Stimulated activated CD8-positive, alpha-beta memory T cell treated with anti-CD3 and anti-CD28 coated beads, Interleukin-15, amount 100 ng/mL, for 4 hours (primary cell): ENCODE measurements at places on chromosomes 16 and 17.
A peak's percentile ranks its signal among the peaks of the same experiment; 100 is the strongest.

DNA sequence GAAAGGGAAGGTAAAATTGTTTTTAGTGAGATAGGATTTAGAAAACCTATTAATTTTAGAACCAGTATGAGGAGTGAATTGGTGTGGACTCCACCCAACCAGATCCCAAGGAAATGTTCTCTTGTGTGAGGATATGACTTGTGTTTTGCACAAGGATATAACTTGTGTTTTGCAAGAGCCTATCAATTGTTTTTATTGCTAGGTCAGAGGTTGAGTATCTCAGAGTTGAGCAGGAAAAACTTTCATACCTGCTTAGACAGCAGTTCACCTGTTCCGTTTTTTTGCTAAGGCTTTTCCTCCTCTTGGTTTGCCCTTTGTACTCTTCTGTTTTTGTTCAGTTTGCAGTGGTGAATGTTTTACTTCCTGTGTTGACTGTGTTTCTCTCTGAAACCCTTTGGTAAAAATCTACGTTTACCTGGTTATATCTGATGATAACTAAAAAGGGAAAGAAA is 5.1 kb downstream of the NBR1 start:
- no peak for DNase-seq

DNA sequence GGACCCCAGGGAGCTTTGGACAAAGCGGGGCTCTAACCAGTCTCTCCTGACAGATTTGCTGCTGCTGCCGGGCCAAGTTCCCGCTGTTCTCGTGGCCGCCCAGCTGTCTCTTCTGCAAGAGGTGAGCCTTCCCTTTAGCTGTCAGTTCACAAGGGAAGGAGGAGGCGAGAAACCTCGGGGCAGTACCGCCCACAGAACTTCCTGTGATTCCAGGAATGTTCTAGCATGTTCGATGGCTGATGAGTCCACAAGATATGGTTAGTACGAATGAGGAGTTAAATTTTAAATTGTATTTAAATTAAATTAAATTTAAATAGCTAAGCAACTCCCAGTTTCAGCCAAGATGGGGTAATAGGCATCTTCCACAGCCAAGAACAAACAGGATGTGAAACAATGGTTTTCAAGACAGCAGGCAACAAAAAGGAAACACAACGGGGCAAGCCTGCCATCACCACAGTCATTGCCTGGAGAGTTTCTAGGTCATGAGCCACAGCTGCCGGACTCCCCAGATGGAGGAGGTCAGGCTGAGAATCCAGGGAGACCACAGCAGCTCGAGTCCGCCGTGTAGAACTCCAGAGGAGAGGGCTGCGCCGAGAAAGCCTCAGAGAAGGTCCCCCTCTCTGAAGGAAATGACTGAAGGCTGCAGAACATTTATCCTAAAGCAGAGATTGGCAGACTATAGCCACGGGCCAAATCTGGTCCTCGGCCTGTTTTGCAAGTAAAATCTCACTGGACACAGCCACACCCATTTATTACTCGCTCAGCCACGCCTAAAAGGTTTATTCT is 9.5 kb upstream of the TCF25 start:
- peak; percentile 41 for DNase-seq

DNA sequence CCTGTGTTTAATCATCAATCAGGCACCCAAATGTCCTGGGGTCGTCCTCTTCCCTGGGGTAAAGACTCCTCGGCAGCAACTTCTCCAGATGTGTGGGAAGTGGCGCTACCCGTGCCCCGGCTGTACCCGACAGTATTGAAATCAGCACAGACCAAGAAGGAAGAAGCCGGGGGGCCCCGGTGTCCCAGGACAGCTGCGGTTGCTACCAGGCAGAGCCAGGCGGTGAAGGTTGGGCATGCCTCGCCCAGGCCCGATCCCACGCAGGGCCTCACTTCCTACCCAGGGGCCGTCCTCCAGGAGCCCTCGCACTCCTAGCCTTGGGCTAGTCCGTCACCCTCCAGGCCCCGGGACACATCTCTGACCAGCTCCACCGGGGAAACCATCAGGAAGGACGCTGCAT is 9.0 kb upstream of the CCDC154 start:
- no peak for DNase-seq

GRCh38 chr17:56833809-56834379 is at the start of the genes C17orf67 and DGKE:
Gene C17orf67, minus strand, starts transcription at chr17:56833920. Its CDS starts 18,110 bp downstream, at chr17:56815810.
Gene DGKE, plus strand, starts transcription at chr17:56834151. Its CDS starts 645 bp downstream, at chr17:56834796.
- peak; percentile 98 for DNase-seq

GRCh38 chr17:27541301-27542023 is 85.2 kb downstream of the KSR1 start:
- no peak for DNase-seq

GRCh38 chr17:81814748-81815645 is 11.0 kb downstream of the GCGR start:
- no peak for DNase-seq

- DNase-seq = peak; percentile 16
These were observed 26.8 kb downstream of the MPP2 start for GRCh38 chr17:43880420-43880991.

DNA sequence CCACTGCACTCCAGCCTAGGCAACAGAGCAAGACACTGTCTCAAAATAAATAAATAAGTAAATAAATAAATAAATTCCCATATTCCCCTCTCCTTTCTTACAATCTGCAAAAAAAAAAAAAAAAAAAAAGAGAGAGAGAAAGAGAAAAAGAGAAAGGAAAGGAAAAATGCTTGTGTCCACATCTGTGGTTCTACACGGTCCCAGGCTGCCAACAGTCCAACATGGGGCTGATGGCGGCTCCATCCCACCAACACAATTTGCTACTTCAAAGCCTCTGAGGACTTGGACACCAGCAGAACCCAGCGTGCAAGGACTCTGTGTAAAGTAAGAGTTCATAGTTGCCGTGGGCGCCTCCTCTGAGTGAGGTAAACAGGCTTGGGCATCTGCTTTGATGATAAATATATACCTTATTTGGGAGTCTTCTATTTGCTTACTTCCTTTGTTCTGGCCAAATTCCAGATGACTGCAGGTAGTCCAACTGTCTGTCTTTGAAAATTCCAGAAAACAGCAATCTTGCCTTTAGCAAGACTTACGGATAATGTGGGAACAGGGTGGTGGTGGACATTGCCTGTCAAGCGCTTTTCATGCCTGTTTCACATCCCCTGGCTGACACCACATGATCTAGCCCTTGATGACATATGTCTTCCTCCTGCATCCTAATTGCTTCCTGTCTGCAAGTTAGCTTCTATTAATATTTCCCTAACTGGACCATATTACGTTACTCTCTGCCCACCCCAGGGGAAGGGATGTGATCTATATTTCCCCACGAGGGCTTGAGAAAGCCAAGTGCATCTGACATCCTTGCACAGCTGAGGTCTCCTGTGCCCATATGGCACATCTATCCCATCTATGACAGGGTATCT is 10.1 kb downstream of the LITAF start:
- DNase-seq = no peak

- DNase-seq = no peak
These were observed 149.4 kb upstream of the HS3ST2 start for GRCh38 chr16:22664561-22664997.

- no peak for DNase-seq
These were observed 3.0 kb upstream of the ITGAX start for GRCh38 chr16:31351942-31352325.

DNA sequence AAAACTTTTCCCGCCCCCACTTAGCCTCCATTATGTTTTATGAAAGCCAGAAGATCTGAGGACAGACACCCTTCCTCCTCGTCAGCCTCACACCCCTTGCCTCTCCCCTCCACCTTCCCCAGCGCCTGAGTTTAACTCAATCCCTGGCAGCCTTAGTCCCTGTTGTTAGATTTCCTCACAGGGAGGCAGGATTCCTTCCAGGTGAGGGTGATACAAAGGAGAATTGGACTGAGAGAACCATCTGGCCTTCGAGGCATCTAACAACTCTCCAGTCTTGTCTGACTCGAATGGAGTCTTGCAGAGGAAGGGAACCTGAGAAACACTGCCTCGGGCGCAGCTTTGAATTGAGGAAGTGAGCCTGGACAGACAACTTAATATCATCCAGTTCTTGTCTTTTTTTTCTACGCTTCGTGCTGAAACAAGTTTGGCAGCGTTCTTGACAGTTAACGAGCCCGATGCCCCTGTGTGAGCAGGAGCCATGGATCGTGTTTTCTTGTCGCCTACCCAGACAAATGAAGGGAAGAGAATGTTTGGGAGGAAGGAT is 1.3 kb upstream of the ZNF768 start:
- no peak for DNase-seq

DNA sequence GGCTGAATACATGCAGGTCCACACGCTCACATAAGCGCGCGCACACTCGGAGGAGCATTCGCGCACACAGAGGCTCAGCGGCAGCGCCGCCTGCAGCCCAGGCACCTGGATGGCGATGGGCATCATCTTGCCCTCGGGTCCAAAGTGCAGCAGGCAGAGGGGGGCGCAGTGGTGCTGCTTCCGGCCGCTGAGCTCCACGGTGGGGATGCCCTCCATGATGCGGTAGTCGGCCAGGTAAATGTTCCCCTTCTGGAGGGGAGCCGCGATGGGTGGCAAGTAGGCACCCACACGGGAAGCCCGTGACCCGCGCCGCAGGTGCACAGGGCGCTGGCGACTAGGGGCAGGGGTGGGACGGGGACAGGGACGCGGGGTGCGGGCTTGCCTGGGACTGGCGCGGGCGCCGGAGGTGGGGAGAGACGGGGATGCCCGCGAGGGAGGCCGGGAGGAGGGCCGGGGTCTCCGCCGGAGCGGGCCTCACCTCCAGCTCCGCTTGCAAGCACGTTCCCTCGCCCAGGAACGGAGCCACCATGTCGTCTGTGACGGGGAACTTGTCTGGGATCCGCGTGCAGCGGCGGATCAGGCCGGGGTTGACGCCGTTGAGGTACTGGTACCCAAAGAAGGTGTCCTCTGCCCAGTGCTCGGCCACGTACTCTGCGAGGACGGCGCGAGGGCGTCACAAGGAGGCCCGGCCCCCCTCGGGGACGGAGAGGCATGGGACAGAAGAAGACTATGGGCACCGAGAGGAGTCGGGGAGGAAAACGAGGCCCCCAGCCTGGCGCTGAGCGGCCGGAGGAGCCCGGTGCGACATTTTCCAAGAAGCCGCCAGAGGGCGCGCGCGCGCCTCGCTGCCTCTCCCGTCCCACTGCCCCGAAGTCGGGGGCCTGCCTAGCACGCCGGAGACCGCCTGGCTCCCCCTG is 8.0 kb downstream of the ALOX12B start:
- peak; percentile 66 for DNase-seq

GRCh38 chr16:2460391-2460713 is 443 bp downstream of the TEDC2 start:
- DNase-seq = no peak

GRCh38 chr17:51419476-51419875 is 159.1 kb downstream of the UTP18 start:
- no peak for DNase-seq

DNA sequence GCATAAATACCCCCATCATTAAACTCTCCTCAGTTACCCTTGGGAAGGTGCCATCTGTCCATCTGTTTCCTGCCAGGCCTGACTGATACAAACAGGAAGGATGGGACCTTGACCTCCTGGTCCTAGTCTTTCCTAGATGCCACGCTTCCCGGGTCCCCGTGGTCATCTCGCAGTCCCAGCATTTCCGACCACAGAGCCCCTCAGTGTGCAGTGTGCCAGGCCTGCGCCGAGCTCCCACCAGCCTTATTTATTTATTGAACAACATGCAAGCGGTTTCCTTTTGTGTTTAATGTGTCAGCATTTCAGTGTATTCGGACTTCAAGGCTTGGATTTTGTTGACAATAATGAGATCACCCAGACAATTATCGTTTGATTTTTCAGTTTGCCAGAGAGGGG is 45.6 kb upstream of the NKD1 start:
- DNase-seq = no peak

DNA sequence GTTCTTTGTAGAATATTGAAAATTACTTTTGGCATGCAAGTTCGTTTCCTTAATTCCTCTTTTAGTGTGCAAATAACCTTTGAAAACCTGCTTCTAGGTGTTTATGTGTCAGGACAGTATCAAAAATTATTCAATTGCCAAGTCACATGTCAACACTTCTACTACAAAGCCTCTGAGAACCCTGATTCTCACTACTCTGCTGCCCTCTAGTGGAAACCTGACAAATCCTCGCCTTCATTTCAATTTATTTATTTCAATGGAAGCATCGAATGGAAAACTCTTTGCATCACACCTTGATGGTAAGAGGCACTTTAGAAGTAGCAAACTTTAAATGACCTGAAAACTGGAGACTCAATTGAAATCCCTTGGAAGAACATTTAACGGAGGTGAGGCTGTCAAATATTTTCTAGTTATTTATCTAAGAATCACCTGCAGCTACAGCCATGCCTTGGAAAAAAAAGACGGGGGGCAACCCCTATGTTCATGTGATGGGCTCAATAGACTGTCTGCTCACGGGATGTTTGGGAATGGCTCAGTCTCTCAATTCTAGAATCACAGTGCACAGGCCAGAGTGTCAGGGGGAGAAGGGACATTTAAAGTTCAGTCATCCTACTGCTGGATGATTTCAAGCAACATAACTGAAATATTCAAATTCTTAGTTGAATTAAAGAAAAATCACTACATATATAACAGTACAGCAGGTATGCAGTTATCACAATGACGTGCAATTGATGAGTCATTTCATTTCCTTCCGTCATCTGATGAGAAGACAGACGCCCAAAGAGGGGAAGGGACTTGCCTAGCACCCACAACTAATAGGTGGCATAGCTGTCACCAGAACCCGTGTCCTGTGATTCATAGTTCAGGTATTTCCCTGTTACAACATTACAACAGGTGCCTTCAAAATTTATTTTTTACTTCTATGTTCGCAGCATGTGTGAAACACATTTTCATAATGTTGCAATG is 563.9 kb downstream of the TOX3 start:
- no peak for DNase-seq

DNA sequence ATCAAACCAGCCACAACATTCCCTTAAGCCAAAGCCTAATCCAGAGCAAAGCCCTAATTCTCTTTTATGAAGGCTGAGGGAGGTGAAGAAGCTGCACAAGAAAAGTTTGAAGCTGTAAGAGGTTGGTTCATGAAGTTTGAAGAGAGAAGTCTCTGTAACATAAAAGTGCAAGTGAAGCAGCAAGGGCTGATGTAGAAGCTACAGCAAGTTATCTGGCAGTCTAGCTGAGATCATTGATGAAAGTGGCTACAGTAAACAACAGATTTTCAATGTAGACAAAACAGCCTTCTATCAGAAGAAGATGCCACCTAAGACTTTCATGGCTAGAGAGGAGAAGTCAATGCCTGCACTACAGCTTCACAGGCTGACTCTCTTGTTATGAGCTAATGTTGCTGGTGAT is 52.5 kb downstream of the NACA2 start:
- DNase-seq = no peak

- DNase-seq = no peak
These were observed 285.8 kb downstream of the WWOX start for GRCh38 chr16:78385086-78385805.

- DNase-seq = no peak
These were observed 11.5 kb upstream of the FOXF1 start for GRCh38 chr16:86498671-86499439.
